ENCODE measurements at places on chromosomes 6 and 20.

GRCh38 chr20:61857884-61858283 is 207.8 kb downstream of the TAF4 start:
- no peak for DNase-seq

GRCh38 chr6:331622-332521 is 39.6 kb downstream of the DUSP22 start:
- DNase-seq, result no peak

- peak; percentile 43 for DNase-seq
Measured at GRCh38 chr6:148448369-148449012, 105.9 kb downstream of the SASH1 start.

DNA sequence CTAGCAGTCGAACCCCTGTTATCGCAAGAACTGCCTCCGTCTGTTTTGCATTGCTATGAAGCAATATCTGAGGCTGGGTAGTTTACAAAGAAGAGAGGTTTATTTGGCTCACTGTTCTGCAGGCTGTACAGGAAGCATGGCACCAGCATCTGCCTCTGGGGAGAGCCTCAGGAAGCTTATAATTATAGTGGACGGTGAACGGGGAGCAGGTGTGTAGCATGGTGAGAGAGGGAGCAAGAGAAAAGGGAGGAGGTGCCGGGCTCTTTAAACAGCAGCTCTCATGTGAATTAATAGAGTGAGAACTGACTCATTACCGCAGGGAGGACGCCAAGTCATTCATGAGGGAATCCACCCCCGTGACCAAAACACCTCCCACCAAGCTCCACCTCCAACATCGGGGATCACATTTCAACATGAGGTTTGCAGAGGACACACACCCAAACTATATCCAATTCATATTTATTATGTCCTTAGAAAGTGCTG is 172.6 kb upstream of the KCNG1 start:
- no peak for DNase-seq

DNA sequence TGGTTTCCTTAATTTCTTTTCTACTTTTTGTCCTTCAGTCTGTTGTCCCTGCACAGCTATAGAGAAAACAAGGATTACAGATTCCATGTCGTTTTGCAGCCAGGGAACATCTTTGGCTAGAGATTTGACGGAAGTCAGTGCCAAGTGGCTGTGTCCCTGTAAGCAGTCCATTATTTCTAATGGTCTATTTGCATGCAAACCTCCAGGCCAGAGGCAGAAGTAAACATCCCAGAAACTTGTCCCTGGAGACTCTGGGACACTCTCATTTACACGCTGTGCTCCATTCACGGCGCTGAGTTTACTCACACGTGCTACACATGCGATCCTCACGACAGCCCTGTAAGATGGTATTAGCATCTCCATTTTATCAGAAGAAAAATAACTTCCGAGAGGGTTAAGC is 355.5 kb downstream of the PRKN start:
- DNase-seq, result no peak

DNA sequence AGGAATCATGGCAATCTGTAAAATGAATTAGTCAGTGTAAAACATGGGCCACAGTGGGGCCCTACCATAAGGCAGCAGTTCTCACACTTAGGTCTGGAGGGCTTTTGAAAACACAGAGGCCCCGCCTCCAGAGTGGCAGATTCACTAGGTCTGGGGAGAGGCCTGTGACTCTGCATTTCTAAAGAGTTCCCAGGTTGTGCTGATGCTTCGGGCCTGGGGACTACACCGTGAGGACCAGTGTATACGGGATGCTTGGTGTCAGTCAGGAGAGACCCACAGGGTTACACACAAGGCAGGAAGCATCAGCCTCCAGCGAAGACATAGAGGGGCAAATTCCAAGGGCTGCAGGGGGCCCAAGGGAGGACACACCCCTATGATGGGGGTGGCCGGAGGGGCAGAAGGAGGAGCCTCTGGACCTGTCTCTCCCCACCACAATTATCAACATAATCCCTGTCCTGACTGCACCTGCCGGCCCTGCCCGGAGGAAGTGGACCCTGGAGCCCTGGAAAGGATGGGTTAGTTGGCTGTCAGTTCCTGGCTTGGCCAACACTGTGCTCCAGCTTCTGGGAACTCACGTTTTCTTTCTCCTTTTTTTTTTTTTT is 46.7 kb downstream of the FGD2 start:
- DNase-seq, result no peak

GRCh38 chr6:167113935-167114910 is 8.7 kb upstream of the CCR6 start:
- no peak for DNase-seq

DNA sequence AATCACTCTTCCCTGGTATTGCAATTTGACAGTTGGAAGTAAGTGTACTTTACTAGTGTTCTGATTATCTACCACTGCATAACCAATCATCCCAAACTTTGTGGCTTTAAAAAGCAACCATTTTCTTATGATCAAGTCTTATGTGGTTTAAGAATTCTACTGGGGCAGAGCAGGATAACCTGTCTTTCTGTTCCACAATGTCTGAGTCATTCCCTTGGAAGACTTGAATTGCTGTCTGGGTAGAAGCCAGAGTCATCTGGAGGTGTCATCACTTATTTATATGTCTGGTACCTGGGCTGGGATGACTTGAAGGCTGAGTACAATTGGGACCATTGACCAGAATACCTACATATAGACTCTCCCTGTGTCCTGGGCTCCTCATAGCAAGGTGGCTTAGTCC is 644.3 kb downstream of the HDGFL1 start:
- no peak for DNase-seq

- DNase-seq, result no peak
Measured at GRCh38 chr6:161963634-161964234, 689.9 kb upstream of the AGPAT4 start.

GRCh38 chr6:52515219-52515960 is 61.5 kb downstream of the TRAM2 start:
- no peak for DNase-seq

GRCh38 chr20:37995856-37996605 is 37.2 kb downstream of the TTI1 start:
- no peak for DNase-seq

GRCh38 chr6:31170600-31170881 is at the start of gene POU5F1:
POU5F1 (minus strand) TSS chr6:31170682; CDS start chr6:31170620, 62 bp downstream.
- no peak for DNase-seq

DNA sequence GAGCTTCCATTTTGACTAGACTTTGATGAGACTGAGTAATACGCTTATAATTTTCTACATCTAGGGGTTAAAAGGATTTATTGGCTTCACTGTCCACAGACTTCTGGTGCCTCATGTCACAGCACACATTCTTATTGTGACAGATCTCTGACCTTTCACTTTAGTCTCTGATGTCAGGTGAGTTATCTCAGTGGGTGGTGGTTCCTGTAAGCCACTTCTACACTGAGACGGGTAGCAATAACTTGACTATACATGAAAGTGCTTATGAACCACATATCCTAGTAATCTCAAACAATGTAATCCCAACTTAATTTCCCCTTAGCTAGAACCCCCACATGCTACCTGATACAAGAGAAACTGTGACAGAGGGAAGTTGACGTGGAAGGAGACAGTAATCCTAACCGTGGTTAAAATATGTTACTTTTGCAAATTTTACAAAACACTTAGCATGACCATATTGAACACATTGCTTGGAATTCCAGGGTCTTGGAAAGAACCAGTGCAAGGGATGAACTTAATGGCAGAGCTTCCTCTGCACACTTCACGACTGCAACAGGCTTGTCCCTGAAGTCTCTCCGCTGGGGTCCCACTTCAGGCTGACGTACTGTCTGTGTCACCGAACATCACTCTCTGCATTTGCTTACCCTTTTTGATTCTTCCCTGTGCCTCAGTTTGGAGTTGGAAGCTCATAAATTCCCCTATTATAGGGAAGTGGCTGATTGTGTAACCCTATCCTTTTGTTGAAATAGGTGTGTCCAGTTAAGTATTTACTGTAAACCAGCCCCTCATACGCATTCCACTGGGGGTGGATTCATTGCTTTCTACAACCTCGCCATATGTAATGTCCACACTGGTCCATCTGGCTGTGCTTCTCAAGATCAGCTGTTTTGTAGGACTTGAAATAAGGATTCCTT is 6.4 kb upstream of the TRIM40 start:
- DNase-seq, result peak; percentile 44

- no peak for DNase-seq
Measured at GRCh38 chr6:40881501-40881900, 157.5 kb downstream of the UNC5CL start.

DNA sequence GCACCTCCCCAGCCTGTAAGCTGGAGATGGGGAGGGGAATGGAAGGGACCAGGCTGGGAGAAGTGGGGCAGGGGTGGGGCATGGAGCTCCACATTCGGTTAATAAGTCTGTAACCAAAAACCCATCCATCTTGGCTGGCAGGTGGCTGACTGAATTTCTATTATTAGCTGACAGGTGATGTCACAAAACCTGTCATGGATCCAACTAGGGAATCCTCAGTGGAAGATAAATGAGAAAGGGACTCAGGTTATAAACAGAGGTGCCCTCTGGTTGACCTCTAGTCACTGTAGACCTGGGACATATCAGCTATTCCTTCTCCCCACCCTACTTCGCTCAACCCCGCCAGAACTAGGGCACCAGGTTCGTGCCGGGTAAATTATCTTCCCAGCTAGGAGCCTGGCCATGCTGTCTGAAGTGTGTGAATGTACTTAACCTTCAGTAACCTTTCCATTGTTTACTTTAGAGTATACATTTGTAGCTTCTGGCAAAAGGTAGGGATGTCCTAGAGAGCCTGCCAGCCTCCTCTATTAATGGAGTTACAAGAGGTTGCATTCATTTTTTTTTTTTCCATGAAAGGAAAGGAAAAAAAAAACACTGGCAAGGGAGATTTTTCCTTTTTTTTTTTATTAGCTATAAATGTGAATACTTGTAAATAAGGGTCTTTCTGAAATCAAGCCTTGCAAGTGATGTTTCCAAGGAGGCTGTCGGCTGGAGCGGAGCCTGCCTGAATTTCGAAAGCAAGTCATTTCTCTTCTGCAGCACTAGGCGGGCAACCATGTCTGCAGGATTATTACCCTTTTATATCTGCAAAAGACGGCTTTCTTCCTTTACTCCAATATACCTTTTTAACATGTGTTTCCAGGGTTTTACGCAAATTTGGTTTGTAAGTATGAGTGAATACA is 135.9 kb downstream of the TMEM242 start:
- no peak for DNase-seq

DNA sequence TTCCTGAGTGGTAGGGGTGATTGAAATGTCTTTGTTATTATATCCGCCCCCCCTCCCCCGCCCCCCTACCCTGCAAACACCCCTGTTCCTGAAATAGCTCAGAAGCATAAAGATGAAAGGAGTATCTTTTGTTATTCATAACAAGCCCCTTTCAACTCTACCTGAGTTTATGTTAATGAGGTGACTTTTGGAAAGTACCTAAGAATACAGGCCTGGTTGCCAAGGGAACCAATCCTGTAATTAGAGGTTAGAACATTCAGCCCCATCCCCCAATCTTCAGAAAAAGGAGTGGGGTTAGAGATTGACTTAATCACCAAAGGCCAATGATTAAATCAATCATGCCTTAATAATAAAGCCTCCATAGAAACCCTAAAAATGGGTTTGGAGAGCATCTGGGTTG is 979.2 kb upstream of the GJE1 start:
- no peak for DNase-seq

GRCh38 chr20:63009988-63010769 is 3.4 kb upstream of the BHLHE23 start:
- peak; percentile 16 for DNase-seq

Measured in inflammatory macrophage treated with lipopolysaccharide for 4 hours (primary cell).